ENCODE measurements at places on chromosomes 5 and 9.

DNA sequence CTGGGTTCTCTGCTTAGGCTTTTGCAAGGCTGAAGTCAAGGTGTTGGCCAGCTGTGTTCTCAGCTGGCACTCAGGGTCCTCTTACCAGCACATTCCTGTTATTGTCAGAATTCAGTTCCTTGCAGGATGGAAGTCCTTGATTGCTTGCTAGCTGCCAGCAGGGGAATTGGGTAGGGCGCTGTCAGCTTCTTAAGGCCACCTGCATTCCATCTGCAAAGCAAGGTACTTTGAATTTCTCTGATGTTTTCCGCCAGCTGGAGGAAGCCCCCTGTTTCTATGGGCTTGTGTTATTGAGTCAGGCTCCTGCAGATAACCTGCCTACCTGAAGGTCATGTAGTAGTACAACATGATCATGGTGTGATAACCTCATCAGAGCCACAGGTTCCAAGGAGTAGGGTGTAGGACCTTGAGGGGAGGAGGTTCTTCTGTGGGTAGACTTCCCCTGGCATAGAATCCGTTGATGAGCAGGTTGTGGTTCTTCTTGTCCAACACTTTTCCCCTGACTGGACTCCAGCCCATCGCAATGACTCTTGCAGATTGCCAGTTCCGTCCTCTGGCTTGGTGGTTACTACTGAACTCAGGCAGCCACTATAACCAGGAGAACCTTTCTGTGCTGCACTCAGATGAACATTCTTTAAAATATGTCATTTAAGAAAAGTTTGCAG is 6.8 kb downstream of the TENT4A start:
- no peak for DNase-seq

- no peak for DNase-seq
Observed at GRCh38 chr9:110029429-110029955, 178.5 kb downstream of the C9orf152 start.

DNA sequence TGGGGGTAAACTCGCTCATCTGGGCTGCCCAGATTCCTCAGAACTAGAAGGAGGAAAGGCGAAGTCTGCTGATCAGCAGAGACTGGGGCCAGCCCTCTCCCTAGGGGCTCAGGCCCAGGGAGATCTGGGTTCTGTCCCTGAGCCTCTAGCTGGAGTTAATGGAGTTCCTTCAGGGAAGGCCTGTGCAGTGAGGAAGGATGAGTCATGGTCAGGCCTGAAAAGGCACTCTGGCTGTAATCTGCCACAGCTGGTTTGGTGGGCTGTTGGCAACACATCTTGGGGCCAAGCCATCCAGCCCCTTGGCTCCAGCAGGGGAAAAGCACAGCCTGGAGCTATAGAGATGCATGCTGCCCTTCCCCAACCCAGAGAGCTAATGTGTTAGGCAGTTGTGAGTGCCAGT is 459.6 kb downstream of the PRELID2 start:
- DNase-seq, result no peak

GRCh38 chr5:72093824-72094223 is 13.5 kb upstream of the MAP1B start:
- DNase-seq, result no peak

DNA sequence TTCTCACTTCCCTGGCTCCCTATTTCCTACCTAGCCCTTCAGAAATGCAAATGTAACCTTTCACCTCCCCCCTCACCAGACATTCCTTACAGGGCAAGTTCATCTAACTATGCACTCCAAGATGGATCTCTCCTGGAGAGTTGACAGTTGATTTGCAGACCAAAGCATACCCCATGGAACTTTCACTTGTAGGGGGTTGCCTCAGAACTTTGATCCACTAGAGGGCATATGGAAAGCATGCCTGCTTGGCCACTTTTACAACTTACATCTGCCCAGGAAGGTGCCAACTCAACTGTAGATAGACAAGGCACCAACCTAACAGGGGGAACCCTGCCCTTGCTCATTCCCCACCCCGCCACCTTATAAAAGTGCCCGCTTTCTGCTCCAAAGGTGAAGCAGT is 187.8 kb downstream of the NXNL2 start:
- DNase-seq, result no peak

DNA sequence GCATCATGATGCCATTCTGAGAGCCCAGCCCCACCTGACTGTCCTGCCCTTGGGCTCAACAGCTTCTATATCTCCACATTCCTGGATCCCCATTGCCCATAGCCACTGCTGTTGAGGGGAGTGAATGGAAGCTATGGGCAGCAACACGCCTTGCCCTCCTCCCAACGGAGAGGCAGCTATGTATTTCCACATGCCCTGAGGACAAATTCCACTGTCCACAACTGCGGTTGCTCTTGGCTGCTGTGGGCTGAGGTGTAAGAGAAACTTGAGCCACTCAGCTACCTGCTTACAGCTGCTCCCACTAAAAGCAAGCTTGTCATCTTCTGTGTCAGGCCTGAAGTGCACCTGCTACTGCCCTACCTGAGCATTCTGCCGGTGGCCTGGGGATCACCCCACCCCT is 222.9 kb downstream of the PSAT1 start:
- no peak for DNase-seq

DNA sequence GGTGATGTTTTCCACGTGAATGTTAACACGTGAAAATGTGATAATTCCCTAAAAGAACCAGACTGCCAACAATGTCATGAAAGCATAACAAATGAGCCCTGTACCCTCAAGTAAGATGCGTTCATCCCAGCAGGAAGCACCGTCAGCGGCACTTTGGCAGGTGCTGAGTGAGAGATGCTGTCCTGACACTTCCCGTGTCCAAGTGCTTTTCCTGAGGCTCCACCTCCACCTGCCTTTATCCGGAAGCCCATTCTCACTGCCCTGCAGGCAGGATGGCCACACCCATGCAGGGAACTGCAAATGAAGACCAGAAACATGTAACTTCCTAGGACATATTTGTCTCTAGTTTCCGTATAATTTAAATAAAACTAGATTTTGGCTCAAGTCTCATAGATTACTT is 238.0 kb upstream of the IRX2 start:
- no peak for DNase-seq

DNA sequence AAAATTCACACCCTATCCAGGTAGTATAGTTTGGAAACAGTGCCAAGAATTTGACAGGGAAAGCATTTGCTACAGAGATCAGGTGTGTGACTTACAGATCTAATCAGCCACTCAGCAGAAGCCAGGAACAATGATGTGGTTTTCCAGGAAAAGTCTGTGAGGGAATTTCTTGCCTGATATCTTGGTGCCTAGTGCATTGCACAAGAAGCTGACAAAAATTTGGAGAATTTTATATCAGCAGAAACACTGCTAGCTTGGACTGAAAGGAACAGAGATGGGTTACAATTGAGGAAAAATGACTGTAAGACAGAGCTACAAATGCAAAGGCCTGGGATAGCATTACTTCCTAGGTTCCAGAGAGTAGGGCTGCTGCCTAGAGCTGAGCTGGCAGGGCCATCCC is 658.1 kb upstream of the CHD1 start:
- no peak for DNase-seq

GRCh38 chr9:115606838-115607237 is 488.9 kb upstream of the TNC start:
- no peak for DNase-seq

DNA sequence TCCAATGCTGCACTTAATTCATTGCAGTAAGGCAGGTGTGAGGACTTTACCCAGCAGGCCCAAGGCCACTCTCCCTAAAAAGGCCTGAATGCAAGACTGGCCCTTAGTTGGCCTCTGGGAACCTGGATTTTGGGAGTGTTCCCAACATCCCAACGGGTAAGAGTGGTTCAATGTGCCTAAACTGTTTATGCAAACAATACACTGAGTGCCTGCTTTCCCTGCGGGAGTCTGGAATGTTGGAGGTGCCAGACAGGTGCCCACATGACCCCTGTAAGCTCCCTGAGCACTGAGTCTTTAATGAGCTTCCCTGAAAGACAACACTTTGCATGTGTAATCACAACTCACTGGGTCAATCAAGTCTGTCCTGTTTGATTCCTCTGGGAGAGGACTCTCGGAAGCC is 37.4 kb downstream of the NSUN2 start:
- no peak for DNase-seq

- peak; percentile 20 for DNase-seq
Observed at GRCh38 chr9:111957856-111958631, 61.4 kb downstream of the UGCG start.

DNA sequence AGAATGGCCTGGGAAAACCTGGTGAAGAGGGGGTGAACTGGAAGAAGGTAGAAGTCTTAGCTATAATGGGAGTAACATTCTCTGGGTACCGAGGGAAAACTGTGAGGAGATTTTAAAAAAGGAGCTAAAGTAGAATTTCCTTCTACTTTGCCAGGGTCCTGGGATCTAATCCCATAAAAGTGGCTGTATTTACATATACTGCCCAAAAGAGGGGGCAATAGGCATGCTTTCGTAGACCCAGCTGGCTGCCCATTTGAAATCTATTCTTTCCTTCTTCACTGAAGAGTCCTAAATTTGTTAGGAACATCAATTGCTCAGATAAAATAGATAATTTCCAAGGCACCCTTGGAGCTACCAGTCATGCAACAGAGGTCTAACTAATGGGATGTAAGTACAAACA is 159.2 kb downstream of the CDC42SE2 start:
- no peak for DNase-seq

DNA sequence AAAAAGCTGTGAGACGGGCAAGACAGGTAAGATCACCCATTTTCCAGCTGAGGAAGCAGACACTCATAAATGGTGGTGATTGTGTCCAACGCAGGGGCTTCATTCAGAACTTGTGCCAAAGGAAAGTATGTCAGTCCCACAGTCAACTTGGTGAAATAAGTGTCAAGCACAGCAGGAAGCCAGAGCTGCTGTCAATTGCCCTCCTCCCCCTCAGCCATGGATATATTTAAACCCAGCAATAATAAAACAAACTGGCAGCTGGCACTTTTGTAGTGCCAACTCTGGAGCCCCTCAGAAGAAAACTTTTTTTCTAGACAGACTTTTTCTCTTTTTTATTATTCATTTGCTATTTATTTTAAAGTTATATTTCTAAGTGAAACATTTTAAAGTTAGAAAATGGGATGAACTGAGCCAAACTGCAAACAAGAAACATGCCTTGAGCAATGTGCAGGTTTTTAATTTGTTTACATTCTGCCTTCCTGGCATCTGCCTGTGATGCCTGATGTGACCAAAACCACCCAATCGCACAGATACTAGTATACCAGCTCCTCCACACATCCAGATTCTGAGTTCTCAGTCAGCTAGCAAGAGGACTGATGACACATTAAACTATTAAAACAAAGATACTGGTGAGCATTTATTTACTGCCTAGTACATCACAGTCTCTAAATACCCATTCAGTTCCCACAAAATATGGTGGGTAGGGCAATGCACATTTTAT is 17.0 kb downstream of the DMAC1 start:
- no peak for DNase-seq

GRCh38 chr9:20788526-20789451 is 104.7 kb downstream of the FOCAD start:
- no peak for DNase-seq

DNA sequence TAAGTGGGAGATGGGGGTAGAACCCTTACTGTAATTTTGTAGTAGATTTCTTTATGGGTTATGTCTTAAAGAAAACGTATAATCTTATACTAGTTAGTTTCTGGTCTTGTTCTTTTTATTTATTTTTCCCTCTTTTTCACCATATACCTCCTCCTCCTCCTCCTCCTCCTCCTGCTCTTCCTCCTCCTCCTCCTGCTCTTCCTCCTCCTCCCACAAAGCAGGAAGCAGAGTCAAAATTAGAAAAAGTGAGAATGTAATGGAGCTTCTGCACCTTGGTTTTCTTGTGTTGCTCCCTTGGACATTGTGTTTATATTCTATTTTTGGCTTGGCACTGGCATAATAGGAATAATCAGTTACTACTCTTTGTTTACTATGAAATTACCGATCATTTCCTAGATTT is 4.5 kb downstream of the MACIR start:
- no peak for DNase-seq

DNA sequence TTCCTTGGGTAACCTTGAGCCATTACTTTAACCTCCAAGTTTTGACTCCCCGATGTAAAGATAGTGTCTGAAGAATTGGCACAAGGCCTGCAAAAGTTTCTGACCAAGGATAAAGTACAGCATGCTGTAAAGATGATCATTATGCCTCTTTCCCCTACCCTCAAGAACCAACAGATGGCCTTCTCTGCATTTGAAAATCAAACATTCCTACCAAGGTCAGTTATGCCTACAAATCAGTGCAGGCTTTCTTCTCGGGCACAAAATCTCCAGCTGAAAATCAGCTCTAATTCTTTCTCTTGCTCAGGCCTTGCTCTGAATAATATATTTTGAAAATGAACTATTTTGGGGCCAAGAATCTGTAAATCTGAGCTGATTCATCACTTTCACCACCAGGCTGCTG is 59.7 kb downstream of the PPP2R2B start:
- DNase-seq, result no peak
